G401 (cell line): ENCODE measurements at places on chromosomes 3 and 15. TPM values are rescaled to one million over a fixed set of nuclear protein-coding genes. Genes with fewer than 3 reads are reported as not detected.

DNA sequence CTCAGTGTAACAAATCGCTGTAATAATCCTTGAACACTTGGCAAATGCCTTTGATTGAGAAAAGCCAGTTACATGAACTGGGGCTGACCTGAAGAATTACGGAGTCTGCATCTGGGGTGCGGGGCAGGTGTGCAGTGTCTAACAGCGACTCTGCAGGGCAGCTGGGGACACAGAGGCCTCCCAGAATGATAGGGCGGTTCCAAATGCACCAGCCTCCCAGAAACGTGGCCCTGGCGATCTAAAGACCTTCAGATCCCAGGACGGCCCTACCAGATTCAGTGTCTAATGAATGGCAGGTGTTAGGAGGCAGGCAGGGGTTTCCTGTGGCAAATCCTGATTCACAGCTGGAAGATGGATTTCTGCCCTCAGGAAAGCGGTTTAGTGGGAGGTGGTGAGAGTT lies 100.5 kb upstream of the RGMA start:
- no peak for DNase-seq

GRCh38 chr3:8845641-8846040 lies 76.2 kb upstream of the OXTR start:
- DNase-seq, result no peak

DNA sequence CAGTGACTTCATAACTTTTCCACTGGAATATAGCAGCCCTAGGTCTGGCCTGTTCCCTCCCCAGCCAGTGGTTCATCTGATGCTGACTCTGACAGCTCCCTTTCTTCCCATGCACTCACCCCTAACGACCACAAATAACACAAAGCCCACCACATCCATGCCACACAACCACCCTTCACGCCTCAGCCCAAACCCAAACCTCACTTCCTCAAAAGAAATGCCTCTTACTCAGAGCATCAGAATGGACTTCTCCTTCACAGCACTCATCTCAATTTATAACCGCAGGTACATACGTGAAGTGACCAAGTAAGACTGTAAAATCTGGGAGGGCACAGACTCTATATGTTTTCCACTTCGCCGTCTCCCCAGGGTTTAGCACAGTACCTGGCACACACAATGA lies 1.1 kb downstream of the RBSN start:
- DNase-seq, result no peak

Gene MYO5A
- 5.5 and 10.0 TPM in 2 replicates for total RNA-seq

DNA sequence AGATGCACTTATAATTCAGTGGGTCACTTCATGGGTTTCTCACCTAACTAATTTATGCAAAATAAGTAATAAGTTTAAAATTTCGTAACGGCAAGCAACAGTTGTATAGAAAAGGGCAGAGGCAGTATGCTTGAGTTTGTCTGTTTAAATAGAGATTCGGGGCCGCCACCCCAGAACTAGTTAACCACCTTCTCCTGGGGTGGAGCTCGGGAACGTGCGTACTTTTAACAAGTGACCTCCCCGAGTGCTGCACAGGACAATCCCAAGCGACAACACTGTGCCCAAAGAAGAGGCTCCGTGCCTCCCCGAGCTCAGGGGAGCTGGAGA lies 439 bp downstream of the SSR3 start:
- no peak for DNase-seq

- DNase-seq, result no peak
Measured at GRCh38 chr3:5401002-5401401, 213.5 kb downstream of the EDEM1 start.

GRCh38 chr15:90901175-90902039 lies 1.7 kb upstream of the MAN2A2 start:
- peak; percentile 44 for DNase-seq

DNA sequence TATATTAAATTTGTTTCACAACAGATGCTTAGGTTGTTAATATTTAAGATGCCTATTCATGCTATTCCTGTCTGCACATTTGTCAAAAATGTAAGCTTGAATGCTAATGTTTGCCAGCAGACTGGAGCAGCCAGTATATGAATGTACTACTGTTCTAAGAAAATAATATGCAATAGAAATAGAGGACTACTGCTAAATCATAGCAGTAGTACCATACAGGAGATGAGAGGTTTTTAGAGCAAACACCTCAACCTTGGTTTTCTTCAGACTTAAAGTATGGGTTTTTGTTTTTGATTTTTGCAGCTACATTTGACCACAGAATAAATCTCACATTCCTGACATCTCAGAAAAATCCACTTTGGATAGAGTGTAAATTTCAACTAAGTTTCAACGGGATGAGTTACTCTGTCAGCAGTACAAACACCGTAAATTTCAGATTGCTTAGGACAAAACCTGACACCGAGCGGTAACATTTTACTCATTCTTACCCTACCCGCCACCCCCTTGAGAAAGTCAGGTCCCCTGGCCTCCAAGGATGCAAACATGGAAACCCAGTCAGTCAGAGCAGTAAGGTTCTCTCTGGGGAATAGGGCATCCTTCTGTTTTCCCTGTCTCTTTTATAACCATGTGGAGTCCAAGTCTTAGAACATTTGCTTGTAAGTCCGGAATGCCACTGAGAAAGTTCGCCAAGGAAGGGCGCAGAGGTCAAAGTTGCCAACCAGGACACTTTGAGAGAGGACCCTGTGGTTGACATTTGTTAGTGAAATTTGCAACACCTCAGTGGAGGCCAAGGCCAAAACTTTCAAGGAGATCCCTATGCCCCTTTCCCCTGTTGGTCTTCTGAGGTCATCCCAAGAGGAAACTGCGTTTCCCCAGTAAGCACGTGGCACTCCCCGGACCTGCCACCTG lies 17.9 kb upstream of the SATB1 start:
- DNase-seq, result no peak

- no peak for DNase-seq
Measured at GRCh38 chr3:181344331-181344730, 354.8 kb upstream of the DNAJC19 start.

DNA sequence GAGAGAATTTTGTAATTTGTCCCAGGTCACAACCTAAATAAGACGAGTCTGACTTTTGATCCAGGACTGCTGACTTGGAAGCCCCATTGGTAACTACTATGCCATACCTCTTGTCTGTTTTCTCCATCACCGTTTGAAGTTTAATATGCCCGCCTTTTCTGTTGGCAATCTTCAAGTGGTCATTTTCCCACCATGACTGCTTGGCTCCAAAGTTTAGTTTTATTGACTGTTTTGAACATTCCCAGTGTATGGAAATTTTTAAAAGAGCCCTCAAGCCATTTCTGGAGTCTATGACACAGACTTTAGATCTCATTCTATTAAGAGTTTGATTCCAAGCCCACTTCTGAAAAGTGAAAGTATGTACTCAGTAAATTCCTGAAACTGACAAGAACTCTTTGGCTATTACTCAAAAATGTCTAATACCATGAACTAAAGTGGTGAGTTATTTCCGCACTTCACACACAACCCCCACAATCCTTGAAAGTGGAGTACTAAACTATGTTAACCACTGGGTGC lies 136.7 kb upstream of the ADAMTS9 start:
- DNase-seq, result no peak

DNA sequence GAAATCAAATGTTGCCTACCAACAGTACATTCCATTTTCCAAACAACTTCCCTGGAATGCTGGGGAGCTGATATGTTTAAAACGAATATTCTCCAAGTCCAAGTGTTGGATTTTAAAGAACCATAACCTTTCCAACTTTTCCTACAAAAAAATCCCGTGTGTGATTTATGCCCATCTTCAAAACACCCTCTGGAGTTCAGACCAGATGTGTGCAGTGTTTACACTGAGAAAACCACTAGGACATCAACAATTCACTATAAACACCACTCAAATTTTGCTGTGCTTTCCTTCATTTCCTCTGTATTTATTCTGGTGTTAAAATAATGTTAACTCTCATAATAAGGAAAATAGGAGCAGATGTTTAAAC lies 2.4 kb downstream of the VGLL4 start:
- DNase-seq, result no peak

Gene SERINC4
- total RNA-seq, result not detected in 2 replicates

Gene MINAR1
- 0.20 and 0.31 TPM in 2 replicates for total RNA-seq

Gene SLC51A
- not detected in 2 replicates for total RNA-seq

Gene TMC3
- total RNA-seq, result not detected in 2 replicates

- DNase-seq, result no peak
Measured at GRCh38 chr3:119395923-119396358, 67.5 kb downstream of the TMEM39A start.

- DNase-seq, result no peak
Measured at GRCh38 chr3:107370907-107371306, 6.3 kb upstream of the CCDC54 start.

DNA sequence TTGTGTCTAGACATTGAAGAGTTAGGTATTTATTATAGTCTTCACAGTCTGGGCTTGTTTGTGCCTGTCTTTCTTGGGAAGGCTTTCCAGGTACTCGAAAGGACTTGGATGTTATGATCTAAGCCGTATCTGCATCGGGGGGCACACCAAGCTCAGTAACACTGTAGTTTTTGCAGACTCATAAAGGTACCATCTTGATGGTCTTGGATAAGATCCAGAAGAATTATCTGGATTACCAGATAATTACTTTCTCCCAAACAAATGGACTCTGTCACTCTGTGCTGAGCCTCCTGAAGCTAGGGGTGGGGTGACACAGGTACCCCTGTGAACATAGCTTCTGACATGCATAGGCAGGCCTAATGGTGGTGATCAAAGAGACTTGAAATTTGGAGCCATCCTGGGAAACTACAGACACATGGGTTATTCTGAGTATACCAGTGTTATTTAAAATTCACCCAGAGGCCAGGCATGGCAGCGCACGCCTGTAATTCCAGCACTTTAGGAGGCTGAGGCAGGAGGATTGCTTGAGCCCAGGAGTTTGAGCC lies 238.6 kb upstream of the TPM1 start:
- no peak for DNase-seq

DNA sequence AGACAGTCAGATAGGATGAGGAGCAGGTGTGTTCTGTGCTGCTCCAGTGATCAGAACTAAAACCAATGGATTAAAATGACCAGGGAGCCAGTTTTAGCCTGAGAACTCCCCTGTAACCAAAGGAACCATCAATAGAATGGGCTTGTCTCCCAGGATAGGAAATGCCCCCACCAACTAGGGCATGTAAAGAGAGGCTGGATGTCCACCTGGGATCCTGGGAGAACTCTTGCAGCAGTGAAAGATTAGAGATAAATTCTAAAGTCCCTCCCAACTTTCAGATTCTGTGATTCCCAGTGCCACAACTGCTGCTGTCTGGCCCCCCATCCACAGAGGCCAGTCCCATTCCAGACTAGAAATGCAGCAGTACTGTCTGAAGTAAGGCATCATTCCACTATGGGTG lies 33.8 kb downstream of the HDC start:
- no peak for DNase-seq

DNA sequence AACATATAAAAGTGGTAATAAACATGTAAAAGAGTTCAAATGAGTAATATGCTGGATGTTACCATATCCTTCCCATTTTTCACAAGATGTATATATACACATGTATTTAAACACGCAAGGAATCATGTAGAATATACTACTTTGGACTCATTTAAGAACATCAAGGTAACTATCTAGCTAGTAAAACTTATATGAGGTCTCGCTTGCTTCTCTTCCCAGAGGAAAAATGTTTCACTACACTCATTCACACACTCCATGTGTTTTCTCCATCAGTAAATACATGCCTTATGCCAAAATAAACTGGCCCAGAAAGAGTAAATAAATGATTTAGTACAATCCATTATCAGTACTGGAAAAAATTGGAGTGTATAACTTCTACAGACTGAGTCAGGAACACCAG lies 229.2 kb upstream of the MME start:
- DNase-seq, result no peak

DNA sequence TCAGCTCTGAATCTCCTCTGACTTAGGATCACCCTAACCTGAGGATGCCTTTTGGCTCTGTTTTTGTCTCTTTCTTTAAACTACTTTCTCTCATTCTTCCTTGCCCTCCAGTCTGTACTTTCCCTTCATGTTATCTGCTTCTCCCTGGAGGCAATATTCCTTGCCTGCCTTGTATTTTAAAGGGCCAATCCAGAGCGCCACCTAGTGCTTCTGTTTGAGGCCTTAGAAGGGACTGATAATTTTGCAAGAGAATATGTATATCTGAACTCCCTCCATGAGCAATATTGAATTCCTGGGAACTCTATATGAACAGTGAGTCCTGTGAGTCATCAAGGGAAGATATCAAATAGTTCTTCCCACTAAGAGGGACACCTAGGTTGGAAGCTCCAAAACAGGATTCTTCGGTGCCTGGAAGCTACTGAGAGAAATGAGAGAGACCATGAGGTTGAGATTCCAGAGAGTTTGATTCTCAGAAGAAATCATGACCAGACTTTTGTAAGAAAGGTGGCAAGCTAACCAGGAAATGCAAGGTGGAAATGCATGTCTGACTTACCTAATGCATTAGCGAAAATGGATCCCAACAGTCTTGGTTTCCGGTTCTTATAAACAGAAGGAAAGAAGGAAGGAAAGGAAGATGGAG lies 203.8 kb upstream of the CD96 start:
- no peak for DNase-seq

DNA sequence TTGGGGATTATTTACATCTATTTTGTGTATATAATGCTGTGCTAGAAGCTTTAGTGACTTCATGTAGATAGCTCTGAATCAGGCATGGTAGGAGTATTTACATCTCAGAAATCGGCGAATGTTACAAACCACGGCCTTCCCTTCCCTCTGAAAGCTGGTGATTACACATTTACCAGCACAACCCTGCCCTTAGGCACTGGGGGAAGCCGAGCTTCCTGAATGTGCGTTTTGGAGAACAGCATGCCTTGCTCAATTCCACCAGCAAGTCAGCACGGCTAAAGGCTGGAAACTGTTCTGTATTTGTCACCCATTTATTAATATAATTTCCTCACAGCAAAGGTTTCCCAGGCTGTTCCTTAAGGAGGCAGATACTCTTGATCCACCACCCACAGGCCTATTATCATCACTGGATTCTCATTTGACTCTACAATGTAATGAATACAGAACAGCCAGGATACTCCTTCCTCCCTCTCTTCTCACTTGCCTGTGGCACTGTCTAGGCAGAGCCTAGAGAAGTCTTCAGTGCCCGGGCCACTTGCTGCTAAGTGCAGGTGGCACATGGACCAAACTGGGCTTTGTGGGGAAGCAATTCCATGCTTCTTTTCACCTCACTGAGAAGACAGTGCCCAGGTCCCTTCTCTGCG lies 55.2 kb upstream of the CACNA2D3 start:
- DNase-seq, result no peak

GRCh38 chr3:87615506-87615905 lies 339.1 kb upstream of the POU1F1 start:
- no peak for DNase-seq

DNA sequence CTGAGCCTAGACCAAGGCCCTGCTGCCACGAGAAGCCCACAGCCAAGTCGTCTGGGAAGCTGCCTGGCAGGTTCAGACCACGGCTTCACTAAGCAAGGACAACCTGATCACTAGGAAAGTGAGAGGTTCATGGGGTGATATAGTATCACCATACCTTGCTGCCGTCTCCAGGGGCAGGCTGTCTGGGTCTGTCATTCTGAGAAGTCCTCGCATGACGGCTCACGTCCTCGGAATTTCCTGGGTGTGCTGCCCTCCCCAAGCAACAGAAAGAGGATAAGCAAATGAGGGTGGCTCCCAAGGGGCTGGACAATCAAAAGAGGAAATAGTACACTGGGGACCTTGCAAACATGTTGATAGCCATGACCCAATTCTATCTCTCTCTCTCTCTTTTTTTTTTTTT lies 207.4 kb upstream of the IGF1R start:
- DNase-seq, result no peak

Gene UNC13C
- total RNA-seq, result not detected in 2 replicates

GRCh38 chr3:168820810-168821415 lies 725.2 kb upstream of the GOLIM4 start:
- no peak for DNase-seq

- no peak for DNase-seq
Measured at GRCh38 chr3:102174832-102175374, 259.9 kb upstream of the ZPLD1 start.

Gene FSIP1
- 0.41 and 0.92 TPM in 2 replicates for total RNA-seq

- no peak for DNase-seq
Measured at GRCh38 chr3:136396916-136397315, 146.8 kb downstream of the PCCB start.
